Tibial nerve (tissue), 4 donors: ENCODE measurements at places on chromosomes 5 and 9. TPM values are rescaled to one million over a fixed set of nuclear protein-coding genes. Genes with fewer than 3 reads are reported as not detected.

The PDCD1LG2 gene
- 1.8 TPM for total RNA-seq

The TOR1A gene
- 39.0 TPM for total RNA-seq

The HMCN2 gene
- 31.2 TPM for total RNA-seq

The BARX1 gene
- total RNA-seq: not detected

The BTNL9 gene
- 24.9 TPM for total RNA-seq

The NEUROG1 gene
- not detected for total RNA-seq

The MYMK gene
- total RNA-seq: 1.4 TPM

The KIF4B gene
- total RNA-seq: not detected

The CYLC2 gene
- total RNA-seq: not detected

The SLC25A46 gene
- total RNA-seq: 47.7 TPM

The LOX gene
- 7.1 TPM for total RNA-seq

The NIPAL4 gene
- 5.7 TPM for total RNA-seq

The SLC36A3 gene
- not detected for total RNA-seq

The ABCA2 gene
- 136 TPM for total RNA-seq

The TLX3 gene
- total RNA-seq: not detected
